ENCODE measurements at places on chromosomes 3 and 15.

GRCh38 chr3:122767540-122768372 is 25.9 kb downstream of the HSPBAP1 start:
- DNase-seq: no peak

GRCh38 chr15:62783303-62783957 is 259.1 kb upstream of the TPM1 start:
- DNase-seq: no peak

DNA sequence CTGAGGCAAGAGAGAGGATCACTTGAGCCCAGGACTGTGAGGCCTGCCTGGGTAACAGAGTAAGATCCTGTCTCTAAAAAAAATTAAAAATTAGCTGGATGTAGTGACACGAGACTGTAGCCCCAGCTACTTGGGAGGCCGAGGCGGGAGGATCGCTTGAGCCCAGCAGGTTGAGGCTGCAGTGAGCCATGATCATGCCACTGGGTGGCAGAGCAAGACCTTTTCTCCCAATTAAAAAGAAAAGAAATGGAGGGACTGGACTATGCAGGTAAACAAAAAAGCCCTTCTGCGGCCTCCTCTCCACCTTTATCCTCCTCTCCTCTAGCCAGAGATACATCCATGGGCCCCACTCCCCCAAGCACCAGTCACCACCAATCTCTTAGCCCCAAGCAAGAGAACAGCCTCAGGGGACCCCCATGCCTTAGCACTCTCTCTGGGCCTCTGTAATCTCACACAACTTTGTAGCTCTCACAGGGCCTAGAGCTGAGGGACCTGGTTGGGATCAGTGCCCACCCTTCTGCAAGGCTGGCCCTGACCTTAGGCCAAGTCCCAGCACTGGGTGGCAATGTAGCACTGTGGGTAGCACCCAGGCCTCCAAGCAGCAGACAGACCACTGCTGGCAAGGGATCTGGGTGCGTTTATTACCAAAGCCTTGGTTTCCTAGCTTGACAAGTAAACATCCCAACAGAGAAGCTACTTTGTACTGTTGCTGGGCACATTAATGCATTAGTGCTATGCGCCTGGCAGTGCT is 43.4 kb downstream of the FAM174B start:
- no peak for DNase-seq

GRCh38 chr3:81490541-81491288 is 270.7 kb downstream of the GBE1 start:
- DNase-seq: peak; percentile 28

GRCh38 chr3:30688776-30689641 is 82.6 kb downstream of the TGFBR2 start:
- no peak for DNase-seq

GRCh38 chr3:125460233-125460632 is 59.8 kb downstream of the SNX4 start:
- DNase-seq: no peak

- no peak for DNase-seq
Observed at GRCh38 chr15:29968099-29968894, 114.5 kb upstream of the GOLGA8J start.

GRCh38 chr3:104126864-104127553 is 1239.7 kb upstream of the ALCAM start:
- DNase-seq: no peak

DNA sequence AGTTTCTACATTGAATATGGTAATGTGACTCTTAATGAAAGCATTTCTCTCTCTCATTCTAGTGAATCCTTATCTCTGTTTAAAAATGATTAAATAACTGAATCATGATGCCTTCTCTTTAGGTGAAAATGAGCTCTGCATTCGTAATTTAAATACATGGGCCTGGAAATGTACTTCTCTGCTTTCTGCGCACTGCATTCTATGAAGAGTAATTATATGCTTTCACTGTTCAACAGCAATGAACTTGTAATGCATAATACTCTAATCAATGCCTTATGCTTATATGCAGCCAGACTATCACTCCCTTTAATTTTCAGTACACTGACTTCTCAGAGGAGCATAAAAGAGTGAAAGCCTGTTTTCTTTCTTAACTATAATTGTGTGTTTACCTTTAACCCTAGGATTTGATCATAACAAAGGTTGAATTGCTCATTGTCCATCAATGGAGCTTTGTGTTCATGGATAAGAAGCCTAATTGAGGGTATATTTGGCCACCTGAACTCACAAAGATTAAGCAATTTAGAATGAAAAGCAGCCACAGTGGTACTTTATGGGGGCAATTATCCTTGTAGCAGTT is 330.8 kb upstream of the PDZRN3 start:
- DNase-seq: peak; percentile 95

GRCh38 chr3:133757701-133758567 is 11.7 kb downstream of the TF start:
- DNase-seq: no peak

DNA sequence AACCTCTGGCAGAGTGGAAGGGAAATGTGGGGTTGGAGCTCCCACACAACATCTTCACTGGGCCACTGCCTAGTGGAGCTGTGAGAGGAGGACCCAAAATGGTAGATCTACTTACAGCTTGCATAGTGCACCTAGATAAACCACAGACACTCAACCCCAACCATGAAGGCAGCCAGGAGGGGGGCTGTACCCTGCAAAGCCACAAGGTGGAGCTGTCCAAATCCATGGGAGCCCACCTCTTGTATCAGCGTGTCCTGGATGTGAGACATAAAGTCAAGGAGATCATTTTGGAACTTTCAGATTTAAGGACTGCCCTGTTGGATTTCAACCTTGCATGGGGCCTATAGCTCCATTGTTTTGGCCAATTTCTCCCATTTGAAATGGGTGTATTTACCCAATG is 20.9 kb downstream of the TP63 start:
- no peak for DNase-seq

DNA sequence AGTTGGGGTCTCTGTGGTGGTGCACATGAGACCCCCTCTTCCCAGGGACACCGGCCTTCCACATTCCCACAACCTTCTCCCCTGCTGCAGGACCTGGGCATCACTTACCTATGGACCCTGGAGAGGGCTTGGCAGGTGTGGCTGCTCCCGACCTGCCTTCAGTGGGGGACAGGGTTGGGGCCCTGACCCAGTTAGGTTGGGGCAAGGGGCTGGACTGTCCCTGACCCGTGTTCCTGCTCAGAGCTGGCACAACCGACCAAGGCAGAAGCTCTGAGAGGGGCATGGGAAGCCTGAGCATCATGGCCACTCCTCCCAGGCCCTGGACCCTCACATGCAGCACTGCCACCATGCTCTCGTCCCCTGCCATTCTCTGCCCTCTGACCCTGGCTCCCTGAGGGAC is 6.1 kb downstream of the NBEAL2 start:
- DNase-seq: no peak

GRCh38 chr3:170589113-170589512 is 3.2 kb upstream of the SLC7A14 start:
- DNase-seq: no peak

DNA sequence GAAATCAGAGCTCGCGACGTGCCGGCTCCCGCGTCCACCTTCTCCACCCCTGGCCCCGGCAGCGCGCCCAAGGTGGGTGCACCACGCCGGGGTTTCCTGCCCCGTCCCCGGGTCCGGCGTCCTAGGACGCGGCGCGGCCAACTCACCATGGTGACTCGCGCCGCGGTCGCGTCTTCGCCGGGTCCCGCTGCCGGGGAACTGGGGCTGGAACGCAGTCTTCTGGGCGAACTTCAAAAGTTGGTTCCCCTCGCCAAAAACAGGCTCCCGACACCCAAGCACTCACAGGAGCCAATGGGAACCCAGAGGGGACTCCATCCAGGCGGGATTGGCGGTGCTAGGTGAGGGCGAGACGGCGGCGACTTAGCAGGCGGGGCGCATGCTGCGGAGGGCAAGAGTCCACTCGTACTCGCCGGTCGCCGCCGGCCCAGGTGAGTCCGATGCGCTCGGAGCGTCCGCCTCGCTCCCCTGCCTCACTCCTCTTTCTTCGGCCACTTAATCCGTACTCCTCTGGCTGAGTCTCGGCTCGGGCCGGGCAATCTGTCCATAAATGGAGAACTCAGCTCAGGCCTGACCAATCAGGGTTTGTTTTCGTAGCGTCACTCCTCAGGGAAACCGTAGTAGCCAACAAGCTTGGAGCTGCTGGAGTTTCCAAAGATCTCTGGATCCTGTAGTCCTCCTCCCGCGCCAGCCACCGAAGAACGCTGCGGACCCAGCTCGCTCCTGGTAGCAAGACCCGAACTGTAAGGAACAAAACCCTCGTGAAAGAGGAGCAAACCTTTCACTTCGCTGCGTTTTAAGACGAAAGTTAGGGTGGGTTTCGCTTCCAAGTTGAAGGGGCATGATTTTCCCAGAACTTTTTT is at the start of gene MYO1E:
Gene MYO1E, minus strand, starts transcription at position 520 of the 860 bp plus-strand sequence. Its CDS starts 371 bp downstream, at position 149.
- peak; percentile 58 for DNase-seq

DNA sequence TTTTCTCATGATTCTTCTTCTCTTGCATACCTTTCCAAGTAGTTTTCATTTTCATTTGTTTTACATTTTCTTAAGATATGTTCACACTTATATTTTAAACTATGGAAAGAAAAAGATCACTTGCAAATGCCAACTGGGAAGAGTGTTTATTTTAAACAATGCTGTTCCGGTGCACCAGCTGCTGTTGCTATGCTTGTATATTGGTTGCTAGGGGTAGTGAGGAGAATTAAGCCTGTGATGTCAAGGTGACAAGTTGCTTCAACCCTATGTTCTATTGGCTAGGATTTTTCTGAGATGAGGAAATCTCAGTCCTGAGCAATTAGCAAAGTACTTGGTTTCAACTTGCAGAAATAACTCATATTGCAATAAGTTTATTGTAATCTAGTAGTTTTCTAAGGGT is 500.1 kb downstream of the MFSD1 start:
- DNase-seq: no peak

DNA sequence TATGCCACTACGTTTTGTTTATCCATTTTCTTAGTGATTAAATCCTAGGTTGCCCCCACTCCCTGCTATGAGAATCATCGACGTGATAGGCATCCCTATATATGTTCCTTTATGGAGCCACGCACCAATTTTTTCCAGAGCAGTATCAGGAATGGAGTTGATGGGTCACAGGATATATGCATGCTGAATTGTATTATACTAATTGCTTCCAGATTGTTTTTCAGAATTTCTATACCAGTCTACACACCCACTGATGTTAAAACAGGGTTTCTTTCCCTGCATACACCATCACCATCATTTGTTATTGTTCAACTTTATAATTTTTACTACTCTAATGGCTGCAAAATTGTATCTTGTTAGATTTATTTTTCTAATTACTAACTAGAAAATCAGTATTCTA is 100.1 kb upstream of the MRPS22 start:
- DNase-seq: no peak

DNA sequence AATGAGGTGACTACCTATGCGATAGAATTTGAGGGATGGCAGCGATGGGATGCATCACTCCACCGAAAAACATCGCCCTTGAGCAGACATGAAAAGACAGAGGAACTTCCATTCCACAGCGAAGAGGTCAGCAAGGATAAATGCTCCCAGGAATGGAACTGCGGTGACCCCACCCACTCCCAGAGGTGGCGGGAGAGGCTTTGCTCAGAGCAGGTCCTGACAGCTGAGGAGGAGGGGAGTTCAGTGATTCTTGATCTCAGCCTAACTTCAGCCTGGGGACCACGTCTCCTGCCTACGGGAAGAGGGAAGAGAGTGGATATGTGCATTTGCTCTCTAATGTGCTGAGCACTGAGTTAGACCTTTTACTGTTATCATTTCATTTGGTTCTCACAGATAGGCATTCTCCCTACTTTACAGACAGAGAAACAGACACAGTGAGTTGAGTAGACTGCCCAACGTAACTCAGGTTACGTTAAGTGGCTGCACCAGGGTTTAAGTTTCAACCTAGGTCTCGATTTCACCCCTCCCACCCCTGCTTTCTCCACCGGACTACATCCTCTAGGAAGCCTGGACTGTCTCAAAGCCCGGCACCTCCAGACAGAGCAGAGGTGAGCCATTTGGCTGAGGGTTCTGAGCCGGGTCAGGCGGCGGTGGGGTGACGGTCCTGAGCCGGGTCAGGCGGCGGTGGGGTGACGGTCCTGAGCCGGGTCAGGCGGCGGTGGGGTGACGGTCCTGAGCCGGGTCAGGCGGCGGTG is 170.0 kb downstream of the RAB11A start:
- DNase-seq: no peak

- no peak for DNase-seq
Observed at GRCh38 chr15:67146234-67146633, 80.8 kb downstream of the SMAD3 start.

DNA sequence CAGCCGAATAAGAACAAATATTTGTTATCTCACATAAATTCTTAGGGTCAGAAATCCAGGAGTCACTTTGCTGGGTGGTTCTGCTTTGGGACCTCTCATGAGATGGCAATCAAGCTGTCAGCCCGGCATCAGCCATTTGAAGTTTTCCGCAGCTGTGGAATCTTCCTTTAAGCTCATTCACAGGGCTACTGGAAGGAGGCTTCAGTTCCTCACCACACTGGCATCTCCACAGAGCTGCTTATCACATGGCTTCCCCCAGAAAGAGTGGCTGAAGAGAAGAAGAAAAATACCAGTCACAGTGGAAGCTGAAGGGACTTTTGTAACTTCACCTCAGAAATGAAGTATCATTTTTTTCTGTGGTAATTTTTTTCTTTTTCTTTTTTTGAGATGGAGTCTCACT is 267.7 kb downstream of the CHL1 start:
- DNase-seq: no peak

DNA sequence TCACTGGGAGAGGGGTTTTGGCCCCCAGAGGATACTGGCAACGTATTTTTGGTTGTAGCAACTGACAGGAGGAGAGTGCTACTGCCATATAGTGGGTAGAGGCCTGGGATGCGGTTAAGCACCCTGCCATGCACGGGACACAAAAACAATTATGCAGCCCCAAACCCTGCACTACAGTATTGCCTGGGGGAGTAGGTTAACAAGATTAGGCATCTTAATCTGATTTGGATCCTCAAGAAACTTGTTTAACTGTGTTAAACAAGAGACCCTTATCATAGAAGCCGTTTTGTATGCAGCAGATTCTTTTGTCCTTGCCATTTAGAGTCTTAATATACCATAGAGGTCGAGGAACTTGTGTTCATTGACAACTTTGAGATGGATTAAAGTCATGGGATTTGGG is 3.4 kb downstream of the PHLDB2 start:
- DNase-seq: no peak

GRCh38 chr15:57565311-57565710 is 26.4 kb upstream of the MYZAP start:
- no peak for DNase-seq

GRCh38 chr3:16455001-16455400 is 58.5 kb downstream of the RFTN1 start:
- DNase-seq: peak; percentile 69

DNA sequence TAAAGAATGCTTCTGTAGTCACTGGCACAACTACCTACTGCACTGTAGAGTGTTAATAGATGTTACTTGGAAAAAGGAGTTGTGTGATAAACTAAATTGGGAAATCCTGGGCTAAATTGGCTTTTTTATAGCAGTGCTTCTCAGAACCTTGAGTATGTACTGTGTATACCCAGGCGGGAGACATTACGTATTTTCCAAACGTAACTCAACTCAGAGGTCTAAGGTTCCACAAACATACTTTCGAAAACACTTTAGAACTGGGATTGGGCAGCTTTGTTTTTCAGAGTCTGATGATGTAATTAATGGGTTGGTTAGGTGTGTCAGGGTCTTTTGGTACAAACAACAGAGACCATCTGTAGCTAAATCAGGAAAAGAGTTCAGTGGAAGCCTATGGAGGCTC is 53.5 kb upstream of the CHST2 start:
- no peak for DNase-seq

GRCh38 chr3:192237992-192238608 is 489.2 kb downstream of the FGF12 start:
- no peak for DNase-seq

- DNase-seq: no peak
Observed at GRCh38 chr3:180631317-180631716, 29.4 kb downstream of the TTC14 start.

All from NCI-H2081 treated with DMSO at 0.1 percent for 48 hours (cell line).